Central memory CD4-positive, alpha-beta T cell (primary cell): ENCODE measurements at places on chromosomes 2 and 18.
A peak's percentile ranks its signal among the peaks of the same experiment; 100 is the strongest.

DNA sequence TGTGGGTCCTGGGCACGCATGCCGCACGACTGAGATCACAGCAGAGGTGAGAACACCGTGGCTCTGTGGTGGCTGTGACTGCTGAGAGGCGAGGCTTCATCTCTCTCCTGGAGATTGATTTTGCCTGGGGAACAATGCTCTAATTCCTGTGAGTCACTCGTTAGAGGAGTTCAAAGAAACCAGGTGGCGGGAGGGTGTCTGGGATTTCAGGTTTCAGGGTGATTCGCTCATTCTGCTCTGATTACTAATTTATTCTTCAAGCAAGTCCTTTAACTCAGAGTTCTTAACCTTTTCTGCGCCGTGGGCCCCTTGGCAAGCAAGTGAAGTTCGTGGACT, 56.3 kb downstream of the GLI2 start:
- no peak for DNase-seq

GRCh38 chr2:242098445-242099128, 229.1 kb downstream of the RTP5 start:
- DNase-seq, result no peak

DNA sequence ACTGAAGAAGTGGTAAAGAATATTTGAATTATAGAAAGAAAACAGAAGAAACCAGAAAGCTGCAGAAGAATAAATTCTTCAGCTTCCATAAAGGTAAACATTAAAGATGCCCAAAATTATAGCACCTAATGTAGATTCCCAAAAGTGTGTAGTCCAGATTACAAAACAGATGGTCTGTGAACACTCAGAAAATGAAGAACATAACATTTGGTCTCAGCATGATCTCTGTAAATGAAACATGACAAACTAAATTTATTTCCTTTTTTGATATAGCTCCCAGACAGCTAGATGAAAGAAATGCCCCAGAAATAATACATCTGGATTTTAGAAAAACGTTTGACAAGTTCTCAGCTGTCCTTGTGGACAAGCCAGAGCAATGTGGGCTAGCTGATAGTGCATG, 794.2 kb upstream of the NXPH2 start:
- no peak for DNase-seq

DNA sequence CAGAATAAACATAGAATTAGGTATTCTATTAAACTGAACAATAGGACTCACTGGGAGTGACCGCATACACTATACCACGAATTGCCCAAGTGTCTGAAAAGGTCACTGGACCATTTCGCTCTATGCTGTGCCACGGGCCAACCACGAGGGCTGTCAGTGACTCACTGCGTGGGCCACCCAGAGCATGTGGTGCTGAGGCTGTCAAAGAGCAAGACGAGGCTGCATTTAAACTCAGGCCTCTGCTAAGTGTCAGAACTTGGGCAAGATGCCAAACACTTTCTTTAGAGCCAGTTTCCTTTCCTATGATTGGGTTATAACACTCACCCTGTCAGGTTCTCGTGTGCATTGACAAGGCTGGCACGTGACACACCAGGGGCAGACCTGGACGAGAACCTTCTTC, 97.5 kb downstream of the SH3YL1 start:
- DNase-seq, result no peak

- no peak for DNase-seq
Measured at GRCh38 chr18:22113144-22113844, 56.1 kb upstream of the GATA6 start.

GRCh38 chr2:197516393-197516761, 511 bp downstream of the MOB4 start:
- no peak for DNase-seq

- no peak for DNase-seq
Measured at GRCh38 chr2:88074854-88075292, 7.2 kb downstream of the SMYD1 start.

DNA sequence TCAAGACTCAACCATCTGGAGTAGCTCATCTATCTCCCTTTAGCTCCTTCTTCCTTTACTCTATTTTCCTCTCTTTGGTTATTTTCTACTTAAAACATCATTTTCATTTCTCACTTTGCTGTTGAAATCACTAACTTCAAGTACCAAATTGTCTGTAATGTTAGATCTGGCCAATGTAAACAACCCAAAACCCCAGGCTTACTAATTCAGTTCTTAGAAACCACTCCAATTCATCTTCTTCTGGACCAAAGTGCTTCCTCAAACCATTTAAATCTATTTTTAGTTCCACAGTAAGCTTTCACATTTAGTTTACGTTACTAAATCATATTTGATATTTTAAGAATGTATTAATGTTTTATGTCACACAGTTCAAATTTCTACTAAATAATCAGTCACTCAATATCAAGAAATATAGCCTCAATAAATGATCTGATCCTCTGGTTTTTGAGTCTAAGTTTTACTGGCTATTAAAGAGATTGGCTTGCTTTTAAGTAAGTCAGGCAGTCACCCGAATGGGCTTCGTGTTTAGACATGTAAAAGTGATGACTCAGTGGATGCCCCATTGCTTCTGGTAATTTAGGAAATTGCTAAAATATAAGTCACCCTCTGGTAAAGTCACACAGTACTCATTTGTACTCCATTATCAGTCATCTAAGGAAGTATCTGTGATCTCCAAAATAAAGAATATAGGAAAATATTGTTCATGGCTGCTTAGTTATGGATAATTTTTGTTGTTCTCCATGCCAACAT, 527.2 kb upstream of the SOX11 start:
- no peak for DNase-seq

- no peak for DNase-seq
Measured at GRCh38 chr2:10552220-10552870, 104.2 kb upstream of the ODC1 start.

DNA sequence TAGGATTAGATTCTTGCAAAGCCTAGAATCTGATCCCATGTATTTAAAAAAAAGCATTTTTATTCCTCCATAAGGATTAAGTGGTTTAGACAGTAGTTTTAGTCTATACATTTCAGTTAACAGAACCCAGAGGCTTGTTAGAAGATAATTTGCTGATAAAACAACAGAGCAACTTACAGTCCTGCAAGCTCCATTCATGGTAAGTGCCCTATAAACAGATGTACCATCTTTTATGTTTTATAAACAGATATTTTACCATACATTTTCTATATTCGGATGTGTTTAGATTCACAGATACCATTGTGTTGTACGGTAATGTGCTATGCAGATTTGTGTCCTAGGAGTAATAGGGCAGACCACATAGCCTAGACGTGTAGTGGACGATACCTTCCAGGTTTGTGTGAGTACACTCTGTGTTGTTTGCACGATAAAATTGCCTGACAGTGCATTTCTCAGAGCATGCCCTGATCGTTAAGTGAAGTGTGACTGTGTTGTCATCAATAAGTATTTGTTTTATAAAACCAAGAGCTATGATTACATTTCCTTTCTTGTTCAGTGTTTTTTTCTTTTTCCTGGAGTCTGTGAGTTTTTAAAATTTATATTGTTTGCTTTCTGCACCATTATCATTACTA, 54.2 kb downstream of the CERS6 start:
- no peak for DNase-seq

GRCh38 chr2:21748501-21748900, 624.7 kb downstream of the TDRD15 start:
- DNase-seq, result no peak

DNA sequence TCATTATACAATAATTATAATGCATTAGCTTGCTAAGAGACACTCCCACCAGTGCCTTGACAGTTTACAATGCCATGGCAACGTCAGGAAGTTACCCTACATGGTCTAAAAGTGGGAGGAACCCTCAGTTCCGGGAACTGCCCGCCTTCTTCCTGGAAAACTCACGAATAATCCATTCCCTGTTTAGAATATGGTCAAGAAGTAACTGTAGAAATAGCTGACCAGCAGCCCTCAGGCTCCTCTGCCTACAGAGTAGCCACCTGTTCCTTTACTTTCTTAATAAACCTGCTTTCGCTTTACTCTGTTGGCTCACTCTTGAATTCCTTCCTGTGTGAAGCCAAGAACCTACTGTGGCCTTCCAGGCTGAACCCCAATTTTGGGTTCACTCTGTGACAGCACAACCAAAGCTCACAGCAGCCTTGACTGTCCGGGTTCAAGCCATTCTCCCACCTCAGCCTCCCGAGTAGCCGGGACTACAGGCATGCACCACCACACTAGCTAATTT, 20.0 kb upstream of the PTPN2 start:
- DNase-seq, result peak; percentile 18

GRCh38 chr18:50340078-50340477, 34.8 kb upstream of the SKA1 start:
- no peak for DNase-seq

DNA sequence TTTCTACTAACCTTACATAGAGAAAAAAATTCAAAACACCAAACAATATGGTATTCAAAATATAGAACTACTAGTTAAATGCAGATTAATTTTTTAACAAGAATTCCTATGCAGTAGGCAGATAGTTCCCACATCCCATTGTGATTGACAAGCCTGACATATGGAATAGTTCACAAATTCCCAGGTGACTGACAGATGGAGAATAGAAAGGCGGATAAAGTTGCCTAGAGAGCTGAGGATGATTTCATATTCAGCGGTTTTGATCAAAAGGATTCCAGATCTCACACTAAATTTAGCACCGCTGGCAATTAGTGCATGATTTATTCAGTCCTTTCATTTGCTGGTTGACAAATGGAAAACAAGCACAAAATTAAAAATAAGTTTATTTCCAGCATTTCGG, 733.7 kb upstream of the POU3F3 start:
- DNase-seq, result no peak

DNA sequence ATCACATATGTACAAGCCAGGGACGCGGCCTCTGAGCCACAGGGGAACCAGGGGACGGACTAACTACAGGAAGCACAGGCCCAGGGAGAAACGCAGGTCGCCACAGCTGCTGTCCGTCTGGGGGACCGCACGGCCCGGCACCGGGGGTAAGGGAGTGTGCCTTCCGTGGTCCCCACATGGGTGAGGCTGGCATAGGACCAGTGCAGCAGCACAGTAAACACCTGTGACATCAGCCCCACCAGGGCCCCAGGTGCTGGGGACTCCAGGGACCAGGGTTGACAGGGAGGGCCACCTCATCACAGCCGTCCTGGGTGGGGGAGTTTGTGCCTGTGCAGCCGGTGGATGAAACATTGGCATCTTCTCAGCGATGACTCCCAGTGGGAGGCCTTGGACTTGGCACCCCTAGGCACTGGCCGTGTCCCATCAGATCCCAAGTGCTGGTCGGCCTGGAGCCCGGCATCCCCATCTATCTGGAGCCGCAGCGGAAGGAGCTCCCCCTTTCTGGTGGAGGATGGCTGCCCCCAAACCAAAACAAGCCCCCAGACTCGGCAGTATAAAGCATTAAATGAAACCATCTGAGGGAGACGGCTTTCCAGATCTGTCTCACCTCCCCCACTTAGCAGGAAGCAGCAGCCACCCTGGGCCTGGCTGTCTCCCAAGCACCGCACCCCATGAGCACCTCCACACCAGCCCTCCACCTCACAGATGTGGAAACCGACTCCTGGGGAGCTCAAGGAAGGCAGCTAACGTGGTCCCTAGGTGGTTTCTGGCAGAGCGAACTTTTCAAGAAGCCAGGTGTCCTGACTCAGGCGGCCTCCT, 22.5 kb downstream of the AQP12A start:
- DNase-seq, result no peak

DNA sequence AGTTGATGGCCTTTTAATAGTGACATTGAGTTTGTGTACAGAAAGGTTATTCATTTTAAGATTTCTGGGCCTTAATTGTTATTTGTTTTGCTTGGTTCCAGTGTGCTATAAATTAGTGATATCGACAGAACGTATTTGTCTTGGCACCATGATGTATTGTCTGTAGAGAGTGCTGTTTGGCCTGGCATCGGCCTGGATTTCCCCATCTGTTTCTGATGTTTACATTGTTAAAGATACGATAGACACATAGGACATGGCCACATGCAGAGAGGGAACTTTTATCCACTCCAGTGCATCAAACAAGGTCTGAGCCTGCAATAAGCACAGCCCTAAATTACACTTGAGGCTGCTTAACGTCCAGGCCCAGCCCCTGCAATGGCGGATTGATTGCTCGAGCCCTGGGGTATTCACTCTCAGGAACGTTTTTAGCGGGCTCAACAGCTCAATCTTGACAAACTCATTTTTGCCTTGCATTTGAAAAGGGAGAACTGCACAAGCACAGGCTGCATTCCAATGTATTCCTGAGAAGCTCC, 144.7 kb downstream of the SLC4A3 start:
- no peak for DNase-seq

- DNase-seq, result no peak
Measured at GRCh38 chr2:161480123-161480522, 64.0 kb downstream of the TBR1 start.

- DNase-seq, result no peak
Measured at GRCh38 chr2:145729993-145730770, 1210.3 kb upstream of the ZEB2 start.

- no peak for DNase-seq
Measured at GRCh38 chr2:207847098-207847806, 77.5 kb upstream of the FZD5 start.

- DNase-seq, result no peak
Measured at GRCh38 chr2:150859162-150859561, 371.7 kb upstream of the RND3 start.

DNA sequence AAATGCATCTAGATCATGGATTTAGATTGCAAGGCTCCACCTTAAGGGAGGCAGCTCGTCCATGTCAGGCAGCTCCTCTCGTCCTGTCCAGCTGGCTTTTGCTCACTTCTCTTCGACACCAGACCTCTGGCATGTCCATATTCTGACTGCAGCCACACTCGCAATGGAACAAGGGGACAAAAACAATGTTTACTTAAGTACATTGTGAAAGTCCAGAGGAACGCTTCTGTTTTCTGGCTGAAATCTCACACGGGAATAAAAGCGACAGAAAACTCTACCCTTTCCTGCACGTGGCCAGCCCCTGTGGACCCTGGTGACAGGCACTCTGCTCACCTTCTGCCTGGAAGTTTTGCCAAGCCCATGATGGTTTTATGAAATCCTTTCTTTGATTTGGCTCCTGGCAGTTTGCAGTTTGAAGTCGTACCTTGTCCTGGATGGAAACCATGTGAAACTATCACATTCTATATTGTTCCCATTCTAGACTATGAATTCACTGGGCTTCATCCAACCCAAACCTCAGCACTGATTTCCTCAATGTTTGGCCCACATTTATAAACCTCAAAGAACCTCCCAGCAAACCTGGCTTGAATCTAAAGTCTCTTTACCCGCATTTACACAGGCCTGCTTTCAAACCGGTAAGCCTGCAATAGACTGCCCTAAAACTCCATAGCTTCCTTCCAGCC, 134.3 kb upstream of the PIEZO2 start:
- DNase-seq, result no peak

DNA sequence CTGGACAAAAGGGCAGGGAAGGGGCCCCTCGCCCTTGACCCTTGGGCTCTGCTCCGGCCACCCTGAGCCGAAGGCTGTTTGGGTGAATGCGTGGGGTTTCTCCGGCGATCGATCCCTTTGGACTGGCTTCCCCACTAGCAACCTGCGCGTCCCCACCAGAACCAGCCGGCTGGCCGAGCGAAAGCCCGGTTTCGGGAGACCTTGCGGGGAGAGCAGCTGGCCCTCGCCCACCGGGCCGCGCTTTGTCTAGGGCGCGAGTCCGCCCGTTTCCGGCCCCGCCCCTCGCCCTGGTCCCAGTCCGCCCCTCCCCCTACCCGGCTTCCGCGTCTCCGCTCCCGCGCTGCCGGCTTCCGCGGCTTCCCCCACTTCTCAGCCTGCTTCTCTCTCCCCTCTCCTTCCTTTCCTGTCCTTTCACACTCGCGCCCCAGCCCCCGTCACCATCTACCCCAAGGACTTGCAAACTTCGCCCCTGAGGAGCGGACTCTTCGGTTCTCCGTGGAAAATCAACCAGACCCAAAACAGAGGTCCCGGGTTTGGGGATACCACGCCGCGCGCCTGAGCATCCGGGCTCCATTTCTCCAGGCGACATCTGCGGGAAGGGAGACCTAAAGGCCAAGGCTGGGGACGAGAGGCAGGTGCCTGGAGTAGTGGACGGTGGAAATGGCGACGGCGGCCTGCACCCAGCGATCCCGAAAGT, 48.0 kb upstream of the ATP6V1B1 start:
- DNase-seq, result no peak
